ENCODE measurements at places on chromosomes 1 and 21.

DNA sequence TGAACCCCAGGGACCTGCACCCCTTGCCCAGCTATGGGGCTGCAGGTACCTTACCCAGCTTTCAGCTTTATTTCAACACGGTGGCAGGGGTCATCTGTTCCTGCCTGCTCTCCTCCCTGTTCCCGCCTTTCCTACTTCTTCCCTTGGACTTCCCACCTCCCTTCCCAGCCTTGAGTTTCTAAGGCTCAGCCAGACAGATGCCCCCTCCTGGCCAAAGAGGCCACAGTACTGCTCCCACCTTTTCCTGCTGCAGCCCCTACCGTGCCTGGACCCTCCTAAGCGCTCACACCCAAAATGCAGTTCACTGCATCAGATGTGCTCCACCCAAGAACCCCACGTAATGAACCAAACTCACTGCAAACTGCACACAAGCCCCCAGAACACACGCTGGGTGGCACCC, 7.7 kb downstream of the NOC2L start:
- DNase-seq, result no peak

- peak; percentile 49 for DNase-seq
Observed at GRCh38 chr21:14773777-14774345, 227.7 kb upstream of the SAMSN1 start.

DNA sequence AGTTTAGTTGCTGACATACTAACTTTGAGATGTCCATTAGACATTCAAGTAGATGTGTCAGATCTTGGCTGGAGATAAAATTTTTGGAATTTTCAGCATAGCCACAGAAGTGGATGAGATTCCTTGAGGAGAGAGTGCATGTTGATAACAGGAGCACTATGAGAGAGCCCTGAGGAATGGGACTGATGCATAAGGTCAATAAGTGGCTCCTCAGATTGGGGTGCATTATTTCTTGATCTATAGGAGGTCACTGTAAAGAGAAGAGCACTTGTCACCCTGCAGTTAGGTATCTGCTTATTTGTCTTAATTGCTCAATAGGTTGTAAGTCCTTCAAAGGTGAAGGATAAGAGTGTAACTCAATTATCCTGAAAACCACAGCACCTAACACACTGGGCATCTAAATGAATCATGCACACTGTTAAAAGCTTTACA, 52.0 kb upstream of the TACSTD2 start:
- DNase-seq, result no peak

- no peak for DNase-seq
Observed at GRCh38 chr21:29730281-29730680, 209.5 kb downstream of the GRIK1 start.

GRCh38 chr1:64703600-64703999, 41.3 kb upstream of the RAVER2 start:
- no peak for DNase-seq

DNA sequence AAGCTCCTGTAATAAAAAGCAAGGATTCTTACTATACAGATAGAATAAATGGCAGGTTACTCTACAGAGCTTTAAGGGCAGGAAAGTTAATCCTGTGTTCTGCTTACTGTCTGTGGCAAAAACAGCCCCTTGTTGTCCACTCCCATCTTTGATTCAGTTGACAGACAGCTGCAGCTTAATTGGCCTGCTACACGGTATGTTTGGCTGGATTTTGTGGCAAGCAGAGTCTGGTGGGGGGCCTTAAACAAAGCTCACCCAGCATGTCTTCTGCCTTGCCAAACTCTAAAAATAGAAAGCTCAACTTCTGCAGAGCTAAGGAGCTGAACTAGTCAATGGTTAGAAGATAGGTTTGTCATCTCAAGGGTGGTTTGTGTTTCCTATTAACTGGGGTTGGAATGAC, 407.2 kb downstream of the HLX start:
- no peak for DNase-seq

GRCh38 chr1:186948535-186948934, 119.8 kb downstream of the PLA2G4A start:
- DNase-seq, result no peak

GRCh38 chr1:20367116-20367585, 76.5 kb downstream of the VWA5B1 start:
- DNase-seq, result no peak

DNA sequence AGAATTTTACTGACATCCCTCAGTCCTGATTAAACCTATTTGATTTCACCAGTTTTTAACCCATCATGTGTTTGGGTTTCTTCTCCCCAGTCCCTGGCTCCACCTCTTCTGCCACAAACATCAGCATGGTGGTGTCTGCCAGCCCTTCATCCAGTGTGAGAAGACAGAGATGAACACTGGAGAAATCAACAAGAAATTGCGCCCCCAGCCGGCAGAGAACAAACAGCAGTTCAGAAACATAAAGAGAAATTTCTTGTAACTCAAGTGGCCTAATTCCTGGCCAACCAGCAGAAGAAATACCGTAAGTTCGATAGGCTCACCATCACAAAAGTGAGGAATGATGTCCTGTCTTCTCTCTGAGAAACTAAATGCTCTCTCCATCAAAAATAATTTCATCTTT, 18.3 kb downstream of the S100A11 start:
- no peak for DNase-seq

GRCh38 chr1:147168626-147169058, 3.6 kb downstream of the PRKAB2 start:
- no peak for DNase-seq

DNA sequence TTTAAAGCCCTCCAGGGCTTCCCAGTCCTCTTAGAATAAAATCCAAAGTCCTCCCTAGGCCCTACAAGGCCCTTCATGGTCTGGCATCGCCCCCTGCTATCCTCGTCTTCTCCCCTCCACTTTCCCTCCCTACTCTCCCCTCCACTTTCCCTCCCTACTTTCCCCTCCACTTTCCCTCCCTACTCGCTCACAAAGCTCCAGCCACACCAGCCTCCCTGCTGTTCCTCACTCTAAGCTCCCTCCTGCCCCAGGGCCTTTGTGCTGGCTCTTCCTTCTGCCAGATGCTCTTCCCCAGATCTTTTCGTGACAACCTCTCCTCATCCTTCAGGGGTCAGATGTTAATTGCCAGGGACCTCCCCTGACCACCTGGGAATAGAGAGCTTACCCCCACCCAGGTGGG, 12.8 kb downstream of the ARHGEF19 start:
- no peak for DNase-seq

DNA sequence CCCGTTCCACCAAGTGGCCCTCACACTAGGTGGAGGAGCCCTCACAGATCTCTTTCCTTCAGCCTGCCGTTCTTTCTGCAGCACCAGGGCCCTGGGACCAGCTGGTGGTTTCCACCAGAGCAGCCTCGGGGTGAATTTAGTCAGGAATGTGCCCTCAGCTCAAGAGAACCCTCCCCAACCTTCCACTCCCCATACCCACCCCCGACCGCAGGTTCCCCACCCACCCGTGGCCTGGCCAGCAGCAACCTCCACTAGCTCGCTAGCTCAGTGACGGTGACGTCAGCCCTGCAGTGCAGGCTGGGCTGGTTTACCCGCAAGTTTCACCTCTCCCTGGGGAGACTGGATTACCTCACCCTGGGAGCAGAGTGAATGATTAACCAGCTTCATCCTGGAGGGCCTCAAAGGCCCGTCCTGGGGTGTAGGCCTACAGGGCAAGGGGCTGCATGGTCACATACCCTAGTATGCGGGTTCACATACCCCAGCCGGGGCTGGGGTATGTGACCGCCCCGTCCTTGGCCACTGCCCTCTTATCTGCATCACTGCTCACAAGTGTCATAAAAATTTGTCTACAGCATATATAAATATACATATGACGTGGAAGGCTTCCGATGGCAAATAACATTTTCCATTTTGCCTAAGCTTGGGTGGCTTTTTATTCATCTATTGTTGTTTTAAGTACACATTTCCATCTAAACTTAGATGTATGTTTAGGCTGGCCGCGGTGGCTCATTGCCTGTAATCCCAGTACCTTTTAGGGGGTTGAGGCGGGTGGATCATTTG, 24.5 kb downstream of the ELF3 start:
- DNase-seq, result no peak

DNA sequence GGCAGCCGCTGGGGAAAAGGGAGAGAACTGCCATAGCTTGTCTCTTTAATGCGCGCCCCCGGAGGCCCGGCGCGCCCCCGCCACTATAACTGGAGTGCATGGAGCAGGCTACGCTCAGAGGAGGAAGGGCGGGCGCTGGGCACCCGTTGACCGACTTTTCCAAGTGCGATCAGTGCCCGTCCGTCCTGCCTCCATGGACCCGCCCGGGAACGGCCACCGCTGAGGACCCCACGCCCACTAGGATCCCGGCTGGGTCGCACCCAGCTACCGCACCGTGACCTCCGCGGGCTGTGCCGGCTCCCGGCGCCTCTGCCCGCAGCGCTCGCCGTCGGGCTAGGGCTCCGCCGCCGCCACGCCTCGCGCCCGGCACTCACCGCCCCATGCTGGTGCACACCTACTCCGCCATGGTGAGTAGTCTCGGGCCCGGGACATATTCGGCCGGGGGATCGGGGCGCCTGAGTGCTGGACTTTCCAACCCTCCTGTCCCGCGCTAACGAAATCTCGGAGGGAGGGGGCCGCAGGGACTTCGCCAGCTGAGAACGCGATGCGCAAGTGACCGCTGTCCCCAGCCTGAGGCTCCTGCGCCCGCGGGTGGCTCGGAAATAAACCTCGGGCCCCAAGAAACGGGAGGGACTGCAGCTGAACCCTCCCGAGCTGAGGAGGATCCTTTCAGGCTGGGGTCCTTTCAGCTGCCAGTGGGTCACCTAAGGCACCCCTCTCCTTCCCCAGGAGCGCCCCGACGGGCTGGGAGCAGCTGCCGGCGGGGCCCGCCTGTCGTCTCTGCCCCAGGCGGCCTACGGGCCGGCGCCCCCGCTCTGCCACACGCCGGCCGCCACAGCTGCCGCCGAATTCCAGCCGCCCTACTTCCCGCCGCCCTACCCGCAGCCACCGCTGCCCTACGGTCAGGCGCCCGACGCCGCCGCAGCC, at the start of gene TFAP2E:
TSS of gene TFAP2E (plus strand) at position 117 of the 927 bp plus-strand sequence. CDS start at position 381, 264 bp downstream.
- no peak for DNase-seq

DNA sequence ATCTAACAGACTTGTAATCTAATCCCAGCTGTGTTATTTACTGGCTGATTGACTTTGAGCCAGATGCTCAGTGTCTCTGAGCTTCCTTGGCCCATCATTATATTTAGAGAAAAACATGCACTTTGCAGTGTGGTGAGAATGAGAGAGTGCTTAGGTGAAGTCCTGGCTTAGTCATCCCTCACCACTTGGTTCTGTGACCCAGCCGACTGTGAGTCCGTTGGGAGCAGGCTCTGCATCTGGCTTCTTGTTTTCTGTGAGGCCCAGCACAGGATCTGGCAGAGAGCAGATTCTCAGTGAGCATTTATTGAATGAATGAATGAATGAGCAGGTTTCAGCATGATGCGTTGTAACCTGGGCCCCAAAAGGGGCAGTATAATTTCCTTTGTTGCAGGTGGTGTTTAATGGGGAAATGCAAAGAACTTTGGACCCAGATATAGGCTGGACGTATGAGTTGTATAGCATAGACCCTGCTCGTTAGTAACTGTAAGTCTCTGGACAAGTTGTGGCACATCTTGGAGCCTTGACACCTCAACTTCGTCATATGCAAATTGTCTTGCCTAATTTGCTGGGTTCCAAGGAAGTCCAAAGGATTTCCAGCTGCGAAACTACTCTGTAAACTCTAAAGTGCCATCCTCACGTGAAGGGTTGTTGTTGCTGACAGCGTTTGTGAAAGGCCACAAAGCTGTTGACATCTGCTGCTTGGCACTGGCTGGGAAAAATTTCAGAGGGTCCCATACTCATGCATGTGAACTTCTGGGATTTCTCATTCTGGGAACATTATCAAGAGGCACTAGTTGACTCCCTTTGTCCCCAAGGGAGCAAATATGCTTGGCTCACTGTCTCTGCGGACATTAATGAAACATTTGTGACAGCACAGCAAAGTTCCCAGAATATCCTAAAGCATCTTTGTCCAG, 138.8 kb upstream of the USP24 start:
- DNase-seq, result no peak

GRCh38 chr1:28512058-28512611, 6.3 kb downstream of the RCC1 start:
- DNase-seq, result no peak

DNA sequence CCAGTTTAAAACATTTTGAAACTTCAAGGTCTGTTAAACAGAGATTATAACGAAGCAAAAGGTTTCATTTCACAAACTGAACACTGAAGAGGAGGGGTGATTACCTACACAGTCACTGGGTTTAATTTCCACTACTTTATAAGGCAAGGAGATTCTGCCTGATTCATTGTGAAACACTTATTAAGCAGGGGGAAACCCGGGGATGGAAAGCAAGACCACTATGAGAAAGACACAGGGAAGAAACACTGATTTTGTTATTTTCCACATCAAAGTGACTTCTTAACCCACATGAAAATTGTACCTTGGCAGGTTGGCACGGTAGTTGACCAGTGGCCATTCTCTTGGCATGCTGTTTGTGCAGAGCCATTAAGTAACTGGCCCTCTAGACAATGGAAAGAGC, 8.1 kb upstream of the F5 start:
- DNase-seq, result no peak

- no peak for DNase-seq
Observed at GRCh38 chr1:62358665-62359373, 39.6 kb upstream of the KANK4 start.

- no peak for DNase-seq
Observed at GRCh38 chr1:2539312-2539907, 9.3 kb upstream of the HES5 start.

DNA sequence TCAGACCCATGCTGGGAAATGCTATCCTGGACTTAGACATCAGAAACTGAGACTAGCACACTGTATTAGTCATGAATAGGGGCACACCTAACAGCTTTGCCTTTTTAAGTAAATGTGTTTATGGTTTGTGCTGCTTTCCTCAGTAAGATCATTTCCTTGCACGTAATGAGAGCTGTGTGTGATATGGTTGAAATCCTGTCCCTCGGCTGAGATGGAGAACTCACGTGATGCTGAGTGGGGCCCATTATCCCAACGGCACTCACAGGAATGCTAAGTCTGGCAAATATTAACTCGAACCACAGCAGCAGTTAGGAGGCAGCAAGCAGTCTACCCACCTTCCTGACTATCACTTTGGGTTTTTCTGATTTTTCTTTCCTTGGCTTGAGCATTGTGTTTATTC, 38.2 kb downstream of the BCL9 start:
- no peak for DNase-seq

- no peak for DNase-seq
Observed at GRCh38 chr1:56547977-56548376, 31.4 kb downstream of the PLPP3 start.

GRCh38 chr1:184768467-184768866, 13.8 kb upstream of the EDEM3 start:
- no peak for DNase-seq

DNA sequence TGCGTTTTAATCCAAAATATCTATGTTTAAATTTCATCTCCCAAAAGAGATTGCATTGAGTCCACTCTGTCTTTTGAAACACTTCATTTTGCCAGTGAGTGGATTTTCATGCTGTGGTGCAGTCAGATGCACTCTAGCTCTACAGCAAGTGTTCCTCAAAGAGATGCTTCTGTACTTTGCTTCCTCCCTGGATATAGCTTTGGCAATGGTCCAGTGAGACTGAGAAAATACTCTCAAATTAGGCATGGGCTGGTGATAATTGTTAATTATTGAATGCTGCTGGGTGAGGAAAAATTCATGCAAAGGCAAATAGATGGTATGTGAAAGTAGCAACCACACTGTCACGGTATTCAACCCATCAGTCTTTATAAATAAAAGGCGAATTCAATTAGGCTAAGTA, 396.9 kb downstream of the ADGRL2 start:
- DNase-seq, result no peak

- no peak for DNase-seq
Observed at GRCh38 chr1:231518485-231519034, 9.9 kb upstream of the TSNAX start.

GRCh38 chr1:165254376-165254775, 102.1 kb downstream of the LMX1A start:
- DNase-seq, result no peak

GRCh38 chr1:246383239-246383589, 123.9 kb downstream of the SMYD3 start:
- DNase-seq, result no peak
